NCI-H187 treated with DMSO at 0.1 percent for 48 hours (cell line): ENCODE measurements at places on chromosomes 3 and 15.

DNA sequence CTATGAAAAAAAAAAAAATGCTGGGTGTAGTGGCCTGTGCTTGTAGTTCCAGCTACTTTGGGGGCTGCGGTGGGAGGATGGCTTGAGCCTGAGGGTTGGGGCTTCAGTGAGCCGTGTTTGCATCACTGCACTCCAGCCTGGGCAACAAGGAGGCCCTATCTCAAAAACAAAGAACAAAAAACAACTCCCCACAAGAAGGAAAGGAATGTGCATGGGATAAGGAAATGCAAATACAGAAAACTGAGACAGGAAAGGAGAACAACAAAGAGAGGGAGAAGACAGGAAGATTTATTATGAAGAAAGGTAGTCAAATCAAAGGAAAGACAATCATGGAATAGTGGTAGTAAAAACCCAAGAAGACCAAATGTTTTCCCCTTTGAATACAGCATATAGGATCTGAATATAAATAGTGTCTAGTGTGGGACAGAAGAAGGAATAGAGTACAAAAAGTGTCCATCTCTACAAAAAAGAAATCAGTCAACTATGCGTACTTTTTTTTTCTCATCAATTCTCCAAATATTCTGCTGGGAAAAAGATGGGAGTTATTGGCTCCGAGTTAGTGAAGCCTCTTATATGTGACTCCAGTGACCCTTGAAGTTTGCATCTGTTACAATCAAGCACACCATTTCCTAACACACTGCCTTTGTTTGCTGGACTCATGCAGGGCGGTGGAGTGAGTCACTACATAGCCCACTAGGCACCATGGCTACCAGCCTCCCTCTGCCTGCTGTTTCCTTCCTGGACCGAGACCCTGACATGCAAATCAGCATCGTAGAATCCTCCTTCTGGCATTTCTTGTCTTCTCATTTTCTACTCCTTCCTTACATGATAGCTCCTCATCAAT is 101.2 kb upstream of the PTX3 start:
- no peak for DNase-seq

DNA sequence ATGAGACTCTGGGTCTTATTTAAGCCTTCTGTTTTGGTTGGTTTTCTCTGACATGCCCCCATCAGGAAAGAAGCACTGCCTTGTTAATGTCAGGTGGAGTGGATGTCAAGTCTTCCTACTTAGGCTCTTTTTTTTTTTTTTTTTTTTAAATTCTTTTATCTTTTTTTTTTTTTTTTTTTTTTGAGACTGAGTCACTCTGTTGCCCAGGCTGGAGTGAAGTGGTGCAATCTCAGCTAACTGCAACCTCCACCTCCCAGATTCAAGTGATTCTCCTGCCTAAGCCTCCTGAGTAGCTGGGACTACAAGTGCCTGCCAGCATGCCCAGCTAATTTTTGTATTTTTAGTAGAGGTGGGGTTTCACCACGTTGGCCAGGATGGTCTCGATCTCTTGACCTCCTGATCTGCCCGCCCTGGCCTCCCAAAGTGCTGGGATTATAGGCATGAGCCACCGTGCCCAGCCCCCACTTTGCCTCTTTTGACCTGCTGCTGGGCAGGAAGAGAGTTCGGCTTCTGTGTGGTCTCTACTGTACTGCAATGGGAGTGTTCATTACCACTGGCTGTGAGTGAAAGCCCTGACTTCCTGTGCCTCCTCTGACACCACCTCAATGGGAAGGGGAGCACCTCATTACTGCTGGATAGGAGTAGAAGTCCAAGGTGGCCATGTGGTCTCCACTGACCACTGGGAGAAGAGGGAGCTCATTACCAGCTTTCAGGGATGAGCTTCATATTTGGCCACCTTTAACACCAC is 10.9 kb downstream of the CTDSPL start:
- no peak for DNase-seq

DNA sequence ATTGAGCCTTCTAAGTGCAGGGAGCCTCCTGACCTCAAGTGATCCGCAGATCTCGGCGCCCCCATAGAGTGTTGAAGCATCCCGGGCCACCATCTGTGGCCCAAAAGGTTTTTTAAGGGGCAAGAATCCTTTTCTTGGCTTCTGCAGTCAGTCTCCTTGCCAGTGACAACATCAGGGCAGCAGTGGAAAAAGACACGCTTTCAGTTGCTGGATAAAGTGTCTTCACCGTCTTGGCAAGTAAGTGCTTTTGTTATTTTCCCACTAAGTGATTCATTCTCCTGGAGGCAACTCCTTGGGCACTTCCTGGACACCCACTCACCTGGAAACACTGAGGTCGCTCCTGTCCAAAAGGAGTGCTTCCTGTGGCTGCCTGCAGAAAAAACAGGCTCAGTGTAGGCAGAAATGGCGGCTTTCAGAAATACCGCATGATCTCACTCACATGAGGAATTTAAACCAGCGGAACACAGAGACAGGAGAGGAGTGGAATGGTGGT is 71.7 kb upstream of the ABHD2 start:
- DNase-seq, result no peak

GRCh38 chr15:55277116-55277564 is 12.5 kb downstream of the RAB27A start:
- no peak for DNase-seq

GRCh38 chr3:197174927-197175326 is 123.5 kb downstream of the DLG1 start:
- no peak for DNase-seq

DNA sequence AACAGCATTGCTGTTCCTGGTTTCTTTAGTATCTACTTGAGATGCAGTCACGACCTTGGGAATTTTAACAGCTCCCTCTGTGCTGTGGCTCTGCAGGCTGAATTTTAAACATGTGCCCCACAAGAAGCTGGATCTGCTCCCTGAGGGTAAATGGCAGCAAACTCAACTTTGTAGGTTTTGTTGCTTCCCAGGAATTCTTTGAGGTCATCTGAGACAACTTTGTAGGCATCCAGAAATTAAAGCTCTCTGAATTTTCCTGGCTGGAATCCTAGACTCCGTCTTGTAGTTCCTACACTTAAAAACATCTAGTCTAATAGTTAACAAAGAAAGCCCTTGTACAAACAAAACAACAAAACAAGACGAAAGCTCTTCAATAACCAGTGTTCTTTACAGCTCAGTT is 366.3 kb downstream of the FEZF2 start:
- no peak for DNase-seq

- no peak for DNase-seq
Measured at GRCh38 chr3:106323586-106323985, 454.8 kb upstream of the CBLB start.

DNA sequence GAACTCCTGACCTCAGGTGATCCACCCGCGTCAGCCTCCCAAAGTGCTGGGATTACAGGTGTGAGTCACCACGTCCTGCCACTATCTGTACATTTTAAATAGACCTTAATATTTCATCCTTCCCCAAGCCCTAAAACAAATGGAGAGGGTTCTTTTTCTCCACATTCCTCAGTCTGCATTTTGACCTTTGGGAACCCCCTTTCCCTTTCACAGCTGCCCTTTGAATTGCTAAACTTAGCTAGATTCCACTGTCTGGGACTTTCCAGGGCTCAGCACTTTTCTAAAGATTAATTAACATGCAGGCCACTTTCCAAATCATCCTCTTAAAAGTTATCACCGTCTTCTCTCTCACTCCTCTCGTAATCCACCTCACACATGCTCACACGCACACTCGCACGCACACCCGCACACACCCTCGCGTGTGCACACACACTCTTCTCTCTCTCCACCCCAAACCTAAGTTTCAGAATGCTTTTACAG is 124.2 kb downstream of the TMCO5A start:
- no peak for DNase-seq

DNA sequence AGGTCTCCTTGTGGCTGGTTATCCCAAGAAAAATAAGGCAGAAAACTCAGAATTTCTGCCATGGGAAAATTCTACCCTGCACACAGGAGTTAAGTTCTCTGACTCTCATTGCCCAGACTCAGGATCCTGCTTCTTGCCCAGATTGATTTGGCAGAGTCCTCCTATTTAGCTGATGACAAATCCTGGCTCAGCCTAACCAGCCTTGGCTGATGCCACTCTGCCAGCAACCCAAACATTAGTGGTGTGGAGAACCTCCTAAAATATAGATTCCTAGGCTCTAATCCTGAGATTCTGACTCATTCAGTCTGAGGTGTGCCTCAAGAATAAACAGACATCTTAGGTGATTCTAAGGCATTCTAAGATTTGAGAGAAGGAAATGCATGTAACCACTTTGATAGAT is 60.5 kb upstream of the ACTC1 start:
- no peak for DNase-seq

DNA sequence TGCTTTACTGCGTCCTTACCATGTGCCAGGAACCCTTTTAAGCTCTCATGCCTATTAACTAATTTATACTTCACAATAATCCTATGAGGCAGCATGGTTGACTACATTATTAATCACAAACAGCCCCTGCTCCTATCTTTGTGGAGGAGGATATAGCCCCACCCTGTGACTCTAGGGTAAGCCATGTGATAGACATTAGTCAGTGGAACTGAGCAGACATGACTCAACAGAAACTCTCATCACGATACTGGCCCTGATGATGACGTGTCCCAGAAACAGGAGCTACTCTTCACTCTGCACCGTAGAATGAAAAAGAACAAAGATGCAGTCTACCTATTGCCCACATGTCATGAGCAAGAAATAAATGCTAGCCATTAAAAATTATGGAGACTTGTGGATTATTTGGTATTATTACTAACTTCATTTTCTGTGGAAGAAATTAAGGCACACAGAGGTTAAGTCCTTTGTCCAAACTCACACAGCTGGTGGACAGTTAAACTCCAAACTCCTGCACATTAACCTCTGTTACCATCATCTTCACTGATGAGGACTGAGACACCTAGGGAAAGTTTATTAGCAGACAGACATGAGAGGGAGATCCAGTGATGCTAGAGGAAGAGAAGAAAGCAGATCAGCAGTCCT is 51.2 kb downstream of the CFAP20DC start:
- DNase-seq, result no peak
